ENCODE measurements at places on chromosomes 16 and 17. TPM values are rescaled to one million over a fixed set of nuclear protein-coding genes. Genes with fewer than 3 reads are reported as not detected.

DNA sequence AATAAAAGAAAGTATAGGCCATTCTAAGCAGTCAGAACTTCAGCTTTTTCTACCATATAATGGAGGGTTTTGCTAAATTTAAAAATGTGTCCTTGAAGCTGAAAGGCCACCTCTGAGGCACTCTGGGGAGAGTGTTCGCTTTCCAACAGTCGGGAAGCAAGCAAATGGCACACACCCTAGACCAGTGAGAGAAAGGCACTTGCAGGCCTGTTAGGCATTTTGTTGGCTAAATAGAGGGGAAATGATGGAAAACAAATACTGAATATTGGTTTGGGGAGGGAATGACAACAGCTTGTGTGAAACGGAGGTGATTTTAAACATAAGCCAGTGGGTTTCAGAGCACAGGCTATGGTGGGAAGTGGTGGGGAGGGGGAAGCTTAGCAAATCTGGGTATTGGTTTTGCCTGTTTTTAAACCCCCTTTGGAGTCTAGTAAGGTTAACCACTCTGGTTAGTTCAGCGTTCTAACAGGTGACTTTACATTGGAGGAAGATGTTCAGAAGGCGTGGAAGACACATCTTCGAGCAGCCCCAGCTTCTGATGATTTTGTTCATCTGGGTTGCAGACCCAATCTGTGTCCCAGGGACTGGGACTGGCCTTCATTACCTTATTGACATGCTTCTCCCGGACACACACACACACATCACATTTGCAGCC is 90.5 kb downstream of the PRKCA start:
- H3K27me3 ChIP-seq = no peaks in the 10 kb centered on the region
- peaks cover 40% of the 10 kb centered on the region for H3K36me3 ChIP-seq
- no peak overlapping the region for H3K27ac ChIP-seq
- H3K4me1 ChIP-seq = peaks cover 19% of the 10 kb centered on the region
- DNase-seq = no peak

DNA sequence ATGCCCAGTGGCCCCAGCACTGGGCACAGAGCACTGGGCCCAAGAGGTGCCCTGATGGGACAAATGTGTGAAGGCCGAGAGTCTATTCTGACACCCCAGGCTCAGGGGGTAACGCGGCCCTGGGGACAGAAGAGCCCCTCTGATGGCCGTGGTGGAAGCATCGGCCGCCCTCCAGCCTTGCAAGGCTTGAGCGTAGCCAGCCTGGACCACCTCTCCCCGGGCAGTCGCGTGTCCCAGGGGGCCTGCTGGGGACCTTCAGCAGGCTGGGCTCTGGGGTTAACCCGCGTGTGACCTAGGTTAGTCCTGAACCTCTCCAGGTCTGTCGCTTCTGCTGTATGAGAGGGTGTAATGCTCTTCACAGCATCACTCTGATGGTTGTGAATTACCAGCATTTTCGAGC is 40.8 kb downstream of the NOS2 start:
- no peak overlapping the region for H3K4me3 ChIP-seq
- no peak for DNase-seq
- H3K27me3 ChIP-seq = no peaks in the 10 kb centered on the region
- no peaks in the 10 kb centered on the region for H3K4me1 ChIP-seq

DNA sequence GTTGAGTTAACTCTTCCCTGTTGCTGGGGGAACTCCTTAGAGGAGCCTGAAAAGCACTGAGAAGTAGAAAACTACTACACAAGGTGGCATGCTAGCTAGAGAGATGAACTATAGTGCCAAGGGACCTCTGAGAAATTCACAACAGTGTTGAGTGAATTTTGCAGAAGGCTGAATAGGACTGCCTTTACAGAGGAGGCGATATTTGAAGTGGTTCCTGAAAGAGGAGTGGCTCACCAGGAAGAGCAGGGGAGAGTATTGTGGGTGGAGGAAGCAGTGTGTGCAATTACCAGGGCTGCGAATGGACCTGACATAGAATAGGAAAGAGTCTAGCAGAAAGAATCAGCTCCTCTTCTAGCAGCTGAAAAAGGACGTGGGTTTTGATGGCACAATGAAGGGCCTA is 66.4 kb downstream of the CDK5R1 start:
- H3K4me3 ChIP-seq = no peak overlapping the region
- DNase-seq = no peak
- H3K27me3 ChIP-seq = no peaks in the 10 kb centered on the region
- H3K27ac ChIP-seq = no peak overlapping the region
- H3K36me3 ChIP-seq = no peaks in the 10 kb centered on the region

DNA sequence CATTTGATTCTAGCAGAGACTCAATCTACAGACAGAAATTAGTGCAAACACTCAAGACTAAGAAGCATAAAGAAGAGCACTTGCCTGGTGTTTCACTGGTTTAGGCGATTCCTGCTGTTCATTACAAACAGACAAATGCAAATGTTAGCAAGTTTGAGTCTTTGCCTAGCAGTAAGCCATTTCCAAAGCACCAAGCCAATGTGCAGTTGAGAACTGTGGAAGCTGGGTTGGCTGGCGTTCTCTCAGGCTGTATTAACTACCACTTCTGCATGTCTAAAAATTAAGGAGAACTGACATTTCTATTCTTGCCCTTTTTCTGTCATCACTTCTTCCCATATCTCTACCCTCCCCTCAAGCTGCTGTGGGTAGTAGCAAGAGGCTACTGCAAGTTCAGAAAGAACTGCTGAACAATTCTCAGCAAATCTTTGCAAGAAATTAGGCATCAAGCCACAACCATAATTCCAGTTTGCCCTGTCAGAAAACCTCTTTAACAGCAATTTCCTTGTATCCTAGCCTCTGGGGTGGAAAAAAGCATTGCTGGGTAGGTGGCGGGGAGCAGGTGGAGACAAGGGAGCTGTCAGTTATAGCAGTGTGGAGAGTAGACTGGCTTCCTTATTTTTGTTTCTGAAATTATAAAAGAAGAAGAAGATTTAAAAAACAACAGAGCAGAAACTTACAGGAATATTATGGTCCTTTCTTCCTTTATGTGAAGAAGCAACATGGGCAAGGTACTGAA is 53.8 kb downstream of the MYH10 start:
- H3K36me3 ChIP-seq = no peaks in the 10 kb centered on the region
- H3K27ac ChIP-seq = no peak overlapping the region
- no peak overlapping the region for H3K4me3 ChIP-seq
- peaks cover 16% of the 10 kb centered on the region for H3K4me1 ChIP-seq
- no peak for DNase-seq

DNA sequence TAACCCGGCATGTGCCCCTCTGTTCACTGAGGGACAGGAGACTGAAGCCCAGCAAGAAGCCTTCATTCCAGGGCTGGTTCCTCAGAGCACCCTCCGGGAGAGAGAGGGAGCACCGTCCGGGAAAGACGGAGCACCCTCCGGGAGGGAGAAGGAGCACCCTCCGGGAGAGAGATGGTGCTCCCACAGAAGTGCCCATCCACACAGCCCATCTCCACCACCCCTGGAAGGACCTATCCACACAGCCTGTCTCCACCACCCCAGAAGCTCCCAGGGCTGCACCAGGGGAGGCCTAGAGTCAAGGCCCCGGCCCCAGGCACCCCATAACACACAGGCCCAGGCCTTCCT is 88.6 kb downstream of the ABR start:
- H3K27me3 ChIP-seq = no peaks in the 10 kb centered on the region
- DNase-seq = no peak
- peaks cover 14% of the 10 kb centered on the region for H3K36me3 ChIP-seq
- peaks cover 4% of the 10 kb centered on the region for H3K4me1 ChIP-seq
- H3K27ac ChIP-seq = no peak overlapping the region

DNA sequence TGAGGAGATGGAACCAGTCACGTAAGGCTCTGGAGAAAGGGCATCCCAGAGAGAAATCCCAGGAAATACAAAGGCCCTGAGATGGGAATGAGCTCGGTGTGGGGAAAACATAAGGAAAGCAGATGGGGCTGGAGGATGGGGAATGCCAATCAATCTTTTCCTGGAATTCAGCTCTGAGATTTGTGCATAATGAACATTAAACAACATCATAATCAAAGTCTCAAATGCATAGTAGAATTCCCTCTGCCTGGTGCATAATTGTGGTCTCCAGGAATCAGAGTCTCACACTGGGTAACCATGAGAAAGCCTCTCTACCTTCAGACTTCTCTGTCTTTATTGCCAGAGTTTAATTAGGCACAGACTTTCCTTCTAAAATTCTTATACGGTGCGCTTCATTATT is 30.8 kb downstream of the OTOA start:
- H3K27ac ChIP-seq = no peak overlapping the region
- DNase-seq = no peak
- no peaks in the 10 kb centered on the region for H3K36me3 ChIP-seq

- DNase-seq = no peak
- no peak overlapping the region for H3K4me3 ChIP-seq
- peaks cover 46% of the 10 kb centered on the region for H3K36me3 ChIP-seq
- H3K27me3 ChIP-seq = no peaks in the 10 kb centered on the region
Measured at GRCh38 chr16:69318177-69318910, 7.2 kb downstream of the VPS4A start.

GRCh38 chr16:75580-76501 is 2.2 kb upstream of the MPG start:
- peaks cover 3% of the 10 kb centered on the region for H3K36me3 ChIP-seq
- no peak overlapping the region for H3K4me3 ChIP-seq
- H3K27me3 ChIP-seq = peaks cover 30% of the 10 kb centered on the region

GRCh38 chr16:59210955-59211541 is 476.9 kb upstream of the GOT2 start:
- DNase-seq = no peak
- no peak overlapping the region for H3K4me3 ChIP-seq
- H3K27ac ChIP-seq = no peak overlapping the region
- no peaks in the 10 kb centered on the region for H3K36me3 ChIP-seq

DNA sequence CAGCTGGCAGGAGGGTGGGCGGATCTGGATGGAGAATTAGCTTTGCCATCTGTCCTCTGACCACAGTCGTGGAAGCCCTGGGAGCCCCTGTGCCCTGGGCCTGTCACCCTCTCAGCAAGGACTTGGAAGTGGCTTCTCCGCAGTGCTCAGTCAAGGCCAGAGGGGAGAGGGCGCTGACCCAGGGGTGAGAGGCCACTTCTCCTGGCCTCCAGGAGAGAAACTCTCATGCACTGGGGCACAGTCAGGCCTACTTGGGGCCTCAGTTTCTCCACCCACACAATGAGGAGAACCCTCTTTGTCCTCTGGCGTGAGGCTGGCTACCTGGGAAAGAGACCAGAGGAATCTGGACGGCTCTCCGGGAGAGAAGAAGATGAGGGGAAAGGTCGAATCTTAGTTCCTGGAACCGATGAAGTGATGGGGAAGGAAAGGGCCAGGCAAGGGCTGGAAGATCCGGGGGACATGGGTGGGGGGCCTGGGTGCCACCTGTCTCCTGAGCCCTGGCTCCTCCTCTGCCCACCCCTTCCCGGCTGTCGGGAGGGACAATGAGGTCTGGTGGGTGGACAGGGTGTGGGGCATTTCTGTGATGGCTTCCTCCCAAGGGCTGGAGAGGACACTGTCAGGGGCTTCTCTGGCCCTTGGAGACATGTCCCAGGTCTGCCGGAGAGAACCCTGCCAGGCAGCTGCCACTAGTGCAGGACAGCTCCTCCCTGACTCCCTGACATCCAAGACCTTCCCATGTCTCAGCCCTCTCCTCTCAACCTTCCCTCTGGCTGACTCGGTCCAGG is 9.0 kb upstream of the ARHGAP27 start:
- H3K4me1 ChIP-seq = peaks cover 29% of the 10 kb centered on the region
- H3K36me3 ChIP-seq = peaks cover 6% of the 10 kb centered on the region
- H3K4me3 ChIP-seq = no peak overlapping the region

DNA sequence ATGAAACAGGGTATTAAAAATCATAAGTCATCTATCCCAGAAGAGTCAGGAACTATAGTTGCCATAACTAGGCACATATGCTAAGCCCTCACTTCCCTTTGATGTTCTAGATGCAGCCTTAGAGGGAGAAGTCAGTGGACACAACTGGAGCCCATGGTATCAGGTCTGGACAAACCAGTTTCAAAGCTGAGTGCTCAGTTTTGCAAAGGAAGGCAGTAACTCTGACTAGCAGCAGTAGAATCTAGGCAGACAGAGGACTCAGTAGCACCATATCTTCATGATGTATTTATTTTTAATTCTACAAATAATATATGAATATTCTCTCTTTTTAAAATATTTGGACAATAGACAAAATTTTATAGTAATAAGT is 11.7 kb upstream of the FAM20A start:
- peaks cover 32% of the 10 kb centered on the region for H3K27me3 ChIP-seq
- H3K4me1 ChIP-seq = no peaks in the 10 kb centered on the region
- H3K4me3 ChIP-seq = no peak overlapping the region
- no peak overlapping the region for H3K27ac ChIP-seq

HEATR9 gene
- 6.4 TPM for total RNA-seq

MYCBPAP gene
- total RNA-seq = 13.9 TPM

KRT39 gene
- total RNA-seq = not detected

FMNL1 gene
- total RNA-seq = 504 TPM

SOX15 gene
- total RNA-seq = 0.35 TPM

GGT6 gene
- total RNA-seq = not detected

CCDC200 gene
- total RNA-seq = not detected

CCDC40 gene
- 0.20 TPM for total RNA-seq

Measured in activated CD8-positive, alpha-beta memory T cell treated with anti-CD3 and anti-CD28 coated beads, Interleukin-2, amount 10 ng/mL, durations not matched to agents 7 days and 5 days (primary cell).